ENCODE measurements at places on chromosomes 3 and 15.

DNA sequence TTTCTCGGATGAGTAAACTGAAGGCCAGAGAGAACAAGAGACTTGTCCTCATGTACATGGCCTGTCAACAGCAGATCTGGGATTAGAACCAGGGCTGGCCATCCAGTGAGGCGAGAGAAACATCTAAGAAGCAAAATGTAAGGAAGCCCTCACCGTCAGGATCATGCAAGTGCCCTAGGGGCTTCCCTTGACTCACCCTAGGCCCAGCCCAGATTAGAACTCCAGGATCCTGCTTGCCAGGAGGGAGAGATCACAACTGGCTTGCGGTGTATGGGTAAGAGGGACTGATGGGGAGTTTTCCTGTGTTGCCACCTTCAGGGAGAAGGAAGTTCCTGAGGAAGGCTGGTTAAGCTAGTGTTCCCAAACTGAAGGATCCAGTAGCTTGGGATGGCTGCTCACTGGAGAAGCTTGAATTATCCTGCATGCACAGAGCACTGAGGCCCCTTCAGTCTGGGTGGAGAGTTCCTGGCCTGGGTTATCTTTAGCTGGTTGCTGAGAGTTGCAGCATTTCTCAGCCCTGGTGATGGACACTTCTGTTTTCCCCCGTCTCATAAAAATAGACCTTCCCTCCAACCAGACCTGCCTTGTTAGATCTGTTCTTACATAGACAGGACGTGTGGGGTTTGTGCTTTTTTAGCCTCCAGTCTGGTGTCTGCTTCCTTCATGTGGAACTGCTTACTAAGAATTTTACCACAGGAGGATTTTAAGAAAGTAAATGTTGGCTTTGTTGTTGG lies 28.2 kb upstream of the XIRP1 start:
- DNase-seq: no peak

DNA sequence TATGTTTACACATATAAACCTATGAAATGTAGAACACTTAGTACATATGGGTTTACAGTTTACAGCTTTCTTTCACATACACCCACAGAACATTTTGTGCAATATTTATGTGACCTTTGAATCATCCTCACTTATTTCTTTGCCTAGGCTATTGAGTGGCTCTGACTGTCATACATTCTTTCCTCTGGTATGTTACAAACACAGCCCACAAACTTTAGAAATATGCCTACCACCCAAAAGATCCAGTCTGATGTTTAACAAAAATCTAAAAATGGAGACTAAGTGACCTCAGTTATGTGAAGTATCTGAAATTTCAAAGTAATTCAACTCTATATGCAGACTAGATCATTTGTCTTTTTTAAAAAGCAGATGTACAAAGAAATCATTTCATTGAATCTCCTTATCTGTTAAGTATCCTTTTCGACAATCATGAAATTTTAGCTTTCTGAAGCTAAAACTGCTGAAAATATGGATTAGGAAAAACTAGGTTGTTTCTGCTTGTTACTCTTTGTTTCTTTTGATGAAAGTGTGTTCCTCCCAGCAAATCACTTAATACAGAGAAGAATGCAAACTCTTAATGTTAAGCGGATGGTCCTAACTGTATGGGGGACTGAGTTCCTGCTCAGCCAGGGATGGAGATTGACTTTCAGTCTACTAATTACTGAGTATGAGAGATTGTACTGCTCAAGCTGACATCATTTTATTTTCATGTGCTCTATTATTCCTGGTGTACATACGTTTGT lies 27.7 kb downstream of the CCDC54 start:
- no peak for DNase-seq

DNA sequence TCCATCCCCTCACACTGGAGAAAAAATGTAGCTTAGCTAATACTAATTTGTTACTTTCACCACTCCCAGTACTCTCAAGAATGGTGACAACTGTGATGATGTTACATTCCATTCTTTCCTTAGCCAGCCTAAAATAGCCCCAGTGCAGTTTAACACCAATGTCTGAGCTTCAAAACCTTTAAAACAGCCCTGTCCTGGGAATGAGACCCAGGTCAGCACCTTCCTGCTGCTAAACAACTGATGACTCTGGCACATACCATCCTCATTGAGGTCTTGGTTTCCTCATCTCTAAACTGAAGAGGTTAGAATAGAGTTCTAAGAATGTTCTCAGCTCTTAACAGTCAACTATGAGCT lies 3.8 kb downstream of the SCAMP2 start:
- DNase-seq: no peak

- DNase-seq: no peak
Measured at GRCh38 chr15:73335026-73335425, 33.7 kb downstream of the HCN4 start.

GRCh38 chr3:162034368-162034767 lies 537.8 kb downstream of the OTOL1 start:
- DNase-seq: no peak

- DNase-seq: no peak
Measured at GRCh38 chr15:74913041-74913440, 6.4 kb upstream of the FAM219B start.

DNA sequence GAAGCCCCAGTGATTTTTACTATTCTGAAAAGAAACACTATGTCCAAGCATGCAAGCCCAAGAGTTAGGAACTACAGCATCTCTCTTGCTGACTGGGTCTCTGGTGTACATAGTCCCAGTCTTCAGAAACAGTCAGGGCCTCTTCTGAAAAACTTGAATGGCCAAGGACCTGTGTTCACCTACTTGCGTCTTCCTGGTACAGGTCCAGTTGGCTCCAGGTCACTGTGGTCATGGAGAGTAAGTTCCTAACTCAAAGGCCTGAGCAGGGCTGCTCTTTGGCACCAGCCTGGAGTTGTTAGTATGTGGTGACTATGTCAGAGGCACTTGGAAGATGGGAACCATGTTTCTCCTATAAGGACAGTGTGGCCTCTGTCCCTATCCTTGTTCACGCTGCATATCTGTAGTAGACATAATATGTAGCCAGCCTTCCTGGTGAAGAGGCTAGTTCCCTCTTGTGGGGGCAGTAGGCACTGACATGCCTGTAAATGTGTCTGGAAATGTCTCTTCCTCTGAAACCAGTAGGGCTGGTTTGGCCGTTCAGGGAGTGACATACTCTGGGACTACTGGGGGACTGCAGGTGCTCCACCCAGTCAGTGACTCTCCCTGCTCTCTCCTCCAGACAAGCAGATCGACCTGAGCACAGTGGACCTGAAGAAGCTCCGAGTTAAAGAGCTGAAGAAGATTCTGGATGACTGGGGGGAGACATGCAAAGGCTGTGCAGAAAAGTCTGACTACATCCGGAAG lies 2.6 kb upstream of the RBM15B start:
- no peak for DNase-seq

GRCh38 chr3:12891391-12891984 lies 50.1 kb upstream of the RPL32 start:
- DNase-seq: no peak

GRCh38 chr15:92402751-92403150 lies 9.1 kb downstream of the ST8SIA2 start:
- no peak for DNase-seq

DNA sequence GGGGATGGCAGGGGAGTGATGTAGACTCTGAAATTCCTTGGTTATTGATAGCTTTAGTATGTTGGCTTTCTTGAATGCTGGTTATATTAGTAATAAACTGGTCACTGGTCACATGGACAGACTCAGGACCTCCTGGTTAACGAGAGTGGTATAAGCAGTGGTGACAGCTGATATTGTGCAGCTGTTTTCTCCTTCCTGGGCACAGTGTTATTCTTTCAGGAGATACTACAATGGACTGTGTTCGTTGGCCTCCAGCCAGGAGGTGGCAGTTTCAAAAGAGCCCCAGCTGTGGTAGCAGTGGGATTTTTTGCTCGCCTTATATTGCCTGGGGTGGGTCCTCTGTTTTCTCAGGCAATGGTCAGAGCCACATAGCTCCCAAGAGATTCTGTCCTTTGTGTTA lies 181.6 kb upstream of the RBMS3 start:
- peak; percentile 1 for DNase-seq

DNA sequence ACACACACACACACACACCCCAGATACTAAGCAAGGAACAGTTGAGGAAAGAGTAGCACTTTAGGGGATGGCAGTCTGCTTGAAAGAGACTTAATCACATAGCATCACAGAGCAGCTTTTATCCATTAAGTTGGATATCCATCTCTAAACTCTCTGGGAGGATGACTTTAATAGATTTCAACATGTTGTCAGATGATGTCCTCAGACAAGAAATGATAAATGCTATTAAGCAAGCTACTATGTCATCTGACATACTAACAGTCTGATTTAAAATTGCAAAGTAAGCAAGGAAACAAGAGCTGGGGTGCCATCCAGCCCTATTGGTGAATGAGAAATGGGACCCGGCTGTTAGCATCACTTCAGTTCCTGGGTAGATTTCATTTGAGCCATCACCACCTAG lies 136.9 kb downstream of the PLCL2 start:
- DNase-seq: no peak

DNA sequence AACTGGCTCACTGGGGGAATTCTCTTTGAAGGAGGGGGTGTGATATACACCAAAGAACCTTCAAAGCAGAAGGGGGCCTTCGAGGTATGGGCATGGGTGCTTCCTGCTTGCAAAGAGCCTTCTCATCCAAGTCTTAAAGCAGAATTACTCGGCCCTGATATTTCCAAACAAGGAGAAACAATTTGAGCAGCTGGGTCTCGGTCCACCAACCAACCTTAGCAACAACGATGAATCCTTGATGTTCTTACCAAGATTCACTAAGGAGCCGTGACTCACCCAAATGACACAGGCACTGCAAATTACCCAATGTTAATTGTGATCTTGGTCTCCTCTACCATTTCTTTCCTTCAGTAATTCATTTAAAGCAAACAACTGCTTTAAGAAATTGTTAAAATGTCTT lies 7.7 kb downstream of the HOMER2 start:
- DNase-seq: no peak

Data from NCI-H1092 treated with DMSO at 0.1 percent for 48 hours (cell line).